Activated naive CD8-positive, alpha-beta T cell treated with anti-CD3 and anti-CD28 coated beads for 36 hours (primary cell): ENCODE measurements at places on chromosomes 12 and 14. TPM values are rescaled to one million over a fixed set of nuclear protein-coding genes. Genes with fewer than 3 reads are reported as not detected.

Gene RAD52
- total RNA-seq, result 11.2 TPM

Gene RAB35
- total RNA-seq, result 53.8 TPM

Gene ADCY4
- 0.70 TPM for total RNA-seq

Gene HCAR2
- total RNA-seq, result not detected
